ENCODE measurements at places on chromosomes 4 and X. TPM values are rescaled to one million over a fixed set of nuclear protein-coding genes. Genes with fewer than 3 reads are reported as not detected.

The PPAT gene
- total RNA-seq, result 18.2 TPM

The EDNRA gene
- 0.44 TPM for total RNA-seq

The AMMECR1 gene
- total RNA-seq, result 7.8 TPM

The CD38 gene
- total RNA-seq, result 7.9 TPM

The RAB9B gene
- total RNA-seq, result not detected

The MMGT1 gene
- 15.9 TPM for total RNA-seq

The TENM3 gene
- total RNA-seq, result 1.2 TPM

The MXRA5 gene
- not detected for total RNA-seq

Data from A549 treated with CpdA at 1 μM for 4 hours (cell line).